ENCODE measurements at places on chromosomes 5 and 9.

- DNase-seq: no peak
Measured at GRCh38 chr5:154369682-154370081, 76.1 kb upstream of the SAP30L start.

DNA sequence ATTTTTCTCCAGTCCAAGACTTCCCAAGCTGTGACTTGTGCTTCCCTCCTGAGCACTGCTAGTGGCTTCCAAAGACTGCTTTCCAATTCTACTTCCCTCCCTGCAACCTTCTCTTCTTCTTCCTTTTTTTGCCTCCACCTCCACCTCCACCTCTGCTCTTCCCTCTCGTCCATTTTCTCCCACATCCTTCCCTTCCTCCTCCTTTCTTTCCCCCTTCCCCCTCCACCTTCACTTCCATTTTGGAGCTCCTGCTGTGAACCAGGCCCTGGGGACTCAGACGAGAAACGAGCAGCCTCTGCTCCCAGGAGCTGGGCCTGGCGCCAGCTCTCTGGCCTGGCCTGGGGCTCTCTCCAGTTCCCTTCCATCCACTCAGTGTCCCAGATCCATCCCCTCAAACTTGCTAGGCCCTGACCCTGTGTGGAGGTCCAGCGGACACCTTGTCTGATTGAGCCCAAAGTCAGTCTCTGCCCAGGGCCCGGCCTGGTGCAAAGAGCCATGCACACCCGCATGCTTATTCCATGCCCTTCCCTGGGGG, 5.6 kb downstream of the GADD45G start:
- DNase-seq: no peak

DNA sequence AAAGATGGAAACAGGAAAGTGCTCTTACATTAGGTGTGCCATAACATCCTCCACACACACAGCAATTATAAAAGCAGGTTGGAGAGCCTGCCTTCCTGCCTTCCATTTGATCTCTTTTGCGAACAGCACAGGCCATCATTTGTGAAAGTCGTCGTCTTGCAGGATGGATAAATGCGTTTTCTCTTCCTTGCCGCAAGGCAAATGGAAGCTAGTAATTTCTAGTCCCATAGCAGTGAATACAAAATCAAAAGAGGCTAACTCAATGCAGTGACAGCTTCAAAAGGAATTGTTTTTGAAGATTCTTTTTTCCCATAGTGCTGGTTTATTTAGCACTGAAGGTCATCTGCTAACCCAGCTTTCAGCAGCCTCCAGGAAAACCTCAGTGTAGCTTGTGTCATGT, 178.8 kb downstream of the GIN1 start:
- DNase-seq: no peak

GRCh38 chr9:91803151-91803940, 146.7 kb downstream of the ROR2 start:
- no peak for DNase-seq

- DNase-seq: no peak
Measured at GRCh38 chr5:165495829-165496380, 1990.5 kb downstream of the MAT2B start.

- DNase-seq: no peak
Measured at GRCh38 chr9:7338586-7339281, 460.8 kb downstream of the DMAC1 start.

DNA sequence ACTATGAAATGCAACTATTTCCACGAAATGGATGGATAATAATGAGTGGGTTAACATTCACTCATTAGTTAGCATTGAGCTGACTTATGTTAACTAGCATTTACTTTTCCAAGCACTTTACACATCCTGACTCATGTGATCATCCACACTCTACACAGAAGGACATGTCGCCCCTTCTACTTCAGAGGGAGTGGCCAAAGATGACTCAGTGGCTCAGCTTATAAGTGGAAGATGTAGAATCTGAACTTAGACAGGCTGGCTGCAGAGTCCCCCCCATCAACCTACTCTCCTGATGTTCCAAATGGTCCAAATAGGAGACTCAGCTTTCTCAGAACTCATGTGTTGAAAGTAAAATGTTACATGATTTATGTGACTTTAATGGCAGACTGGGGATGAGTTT, 146.0 kb downstream of the ADCY2 start:
- DNase-seq: no peak

- no peak for DNase-seq
Measured at GRCh38 chr9:137959641-137960411, 82.2 kb downstream of the CACNA1B start.

GRCh38 chr9:126521089-126521488, 92.6 kb upstream of the LMX1B start:
- no peak for DNase-seq

All from HEK293T (cell line).